GM12878 (cell line): ENCODE measurements at places on chromosomes 6 and 20.

GRCh38 chr6:91590191-91590590, 1003.3 kb upstream of the MAP3K7 start:
- DNase-seq = no peak

- DNase-seq = no peak
Measured at GRCh38 chr6:53273370-53273769, 75.4 kb downstream of the ELOVL5 start.

DNA sequence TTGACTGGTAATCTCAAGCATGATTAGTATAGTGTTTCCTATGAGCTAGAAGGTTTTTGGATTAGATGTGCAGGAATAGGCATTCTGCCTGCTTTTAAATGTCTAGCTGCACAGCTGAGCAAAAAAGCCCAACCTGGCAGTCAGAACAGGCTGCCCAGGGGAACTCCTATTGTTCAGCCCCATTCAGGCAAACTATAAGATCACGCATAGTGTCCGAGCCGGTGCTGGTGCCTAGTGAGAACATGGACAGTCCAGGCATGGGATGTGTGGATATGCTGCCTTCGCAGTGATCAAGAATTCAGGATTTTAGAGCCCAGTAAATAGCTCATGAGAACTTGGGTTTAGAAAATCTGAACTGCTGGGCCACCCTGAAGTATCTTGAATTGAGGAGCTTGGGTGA, 348.8 kb downstream of the UTRN start:
- no peak for DNase-seq

GRCh38 chr6:170367241-170367640, 60.7 kb downstream of the FAM120B start:
- no peak for DNase-seq

GRCh38 chr20:19460386-19460785, 247.9 kb downstream of the SLC24A3 start:
- no peak for DNase-seq

DNA sequence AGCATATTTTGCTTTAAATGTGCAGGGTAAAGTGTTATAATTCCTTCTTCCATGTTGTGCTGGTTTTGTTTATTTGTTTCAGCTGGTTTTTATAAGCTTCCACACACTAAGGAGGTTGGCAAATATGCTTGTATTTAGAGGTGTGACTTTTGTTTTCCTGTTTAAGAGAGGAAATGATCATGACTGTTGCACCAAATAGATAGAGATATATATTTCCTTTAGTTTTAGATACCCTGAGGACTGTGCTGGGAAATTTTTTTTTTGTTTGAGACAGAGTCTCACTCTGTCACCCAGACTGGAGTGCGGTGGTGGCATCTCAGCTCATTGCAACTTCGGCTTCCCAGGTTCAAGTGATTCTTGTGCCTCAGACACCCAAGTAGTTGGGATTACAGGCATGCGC, 5.8 kb downstream of the TBPL1 start:
- DNase-seq = no peak

DNA sequence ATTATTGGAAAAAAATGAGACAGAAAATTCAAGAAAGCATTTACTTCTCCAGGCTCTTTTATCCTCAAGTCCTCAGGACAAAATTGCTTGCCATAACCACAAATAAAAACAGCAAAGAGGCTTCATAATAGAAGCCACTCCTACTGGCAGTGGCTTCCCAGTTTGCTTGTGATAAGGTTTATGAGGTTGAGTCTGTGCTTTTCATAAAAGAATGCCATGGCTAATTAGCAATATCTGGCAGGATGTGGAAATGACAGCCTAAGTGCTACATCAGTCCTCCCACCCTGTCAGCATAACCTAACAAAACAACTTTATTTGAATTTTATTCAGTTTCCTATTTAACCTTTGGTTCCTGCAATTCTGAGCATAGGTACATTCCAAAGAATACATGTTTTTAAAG, 80.9 kb upstream of the HTR1E start:
- DNase-seq = no peak

DNA sequence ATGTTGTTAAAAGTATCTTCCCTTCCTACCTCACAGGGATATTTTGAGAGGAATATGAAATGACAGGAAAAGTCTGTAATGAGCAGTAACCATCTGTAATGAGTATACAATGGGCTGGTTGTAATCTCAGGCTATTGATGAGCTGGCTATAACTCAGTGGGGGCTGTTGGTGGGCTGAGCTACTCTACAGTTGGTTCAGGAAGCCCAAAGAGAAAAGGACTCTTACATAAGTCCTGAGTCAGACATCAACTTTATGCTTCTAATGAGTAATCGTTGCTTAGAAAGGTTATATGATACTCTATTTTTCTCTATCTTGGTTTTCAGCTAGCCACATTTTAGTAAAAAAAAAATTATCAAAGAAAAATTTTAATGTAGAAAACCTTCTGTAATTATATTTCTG, 26.4 kb downstream of the ZNF391 start:
- no peak for DNase-seq

- peak; percentile 67 for DNase-seq
Measured at GRCh38 chr6:41439524-41440418, 104.4 kb downstream of the NCR2 start.

- DNase-seq = no peak
Measured at GRCh38 chr6:166713434-166714186, 86.6 kb upstream of the RPS6KA2 start.

DNA sequence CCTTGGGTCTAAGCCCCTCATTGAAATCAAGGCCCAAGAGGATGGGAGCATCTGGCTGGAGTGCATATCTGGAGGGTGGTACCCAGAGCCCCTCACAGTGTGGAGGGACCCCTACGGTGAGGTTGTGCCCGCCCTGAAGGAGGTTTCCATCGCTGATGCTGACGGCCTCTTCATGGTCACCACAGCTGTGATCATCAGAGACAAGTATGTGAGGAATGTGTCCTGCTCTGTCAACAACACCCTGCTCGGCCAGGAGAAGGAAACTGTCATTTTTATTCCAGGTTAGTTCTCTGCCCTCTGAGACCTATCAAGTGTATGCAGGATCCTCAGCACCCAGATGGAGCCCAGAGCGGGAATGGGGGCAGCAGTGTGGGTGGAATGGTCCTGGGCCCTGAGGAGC, 5.1 kb downstream of the BTN2A2 start:
- no peak for DNase-seq

DNA sequence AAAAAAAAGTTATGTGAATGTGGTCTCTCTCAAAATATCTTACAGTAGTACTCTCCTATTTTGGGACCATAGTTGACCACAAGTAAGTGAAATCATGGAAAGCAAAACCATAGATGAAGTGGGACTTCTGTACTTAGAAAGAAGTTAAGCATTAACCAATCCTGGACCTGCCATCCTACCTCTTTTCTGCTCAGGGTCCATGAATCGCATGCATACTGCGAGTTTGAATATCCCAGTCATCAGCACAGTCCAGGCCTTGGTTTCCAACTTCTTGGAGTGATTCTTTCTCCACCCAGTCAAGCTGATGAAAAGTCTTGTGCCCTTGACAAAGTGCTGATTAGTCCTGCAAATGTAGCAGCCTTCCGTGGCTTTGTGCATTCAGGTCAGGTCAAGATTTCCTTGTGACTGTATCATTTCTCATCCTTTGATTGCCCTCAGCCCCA, 46.0 kb downstream of the RNF217 start:
- no peak for DNase-seq

DNA sequence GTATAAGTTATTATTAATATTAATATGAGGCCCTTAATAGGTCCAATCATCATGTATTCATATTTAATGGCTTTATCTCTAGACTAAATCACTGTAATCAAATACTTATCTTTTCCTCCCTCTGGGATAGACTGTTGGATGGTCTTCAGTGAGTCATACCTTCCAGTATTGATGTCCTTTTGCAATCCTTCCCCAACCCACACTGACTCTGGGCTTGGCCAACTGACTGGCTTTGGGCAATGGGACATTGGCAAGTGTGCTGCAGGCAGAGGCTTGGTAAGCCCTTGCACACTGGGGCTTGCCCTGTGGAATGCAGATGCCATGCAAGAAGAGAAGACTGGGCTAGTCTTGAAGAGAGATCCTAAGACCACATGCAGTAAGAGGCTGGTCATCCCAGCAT, 136.6 kb downstream of the CCDC170 start:
- DNase-seq = no peak

GRCh38 chr20:47453167-47453782, 48.4 kb upstream of the NCOA3 start:
- DNase-seq = peak; percentile 92
